ENCODE measurements at places on chromosomes 11 and 22.

GRCh38 chr22:23183061-23183698, 2.9 kb downstream of the BCR start:
- no peak for DNase-seq

GRCh38 chr11:90512846-90513245, 290.0 kb upstream of the CHORDC1 start:
- no peak for DNase-seq

GRCh38 chr11:117654281-117655255, 142.4 kb downstream of the DSCAML1 start:
- no peak for DNase-seq

DNA sequence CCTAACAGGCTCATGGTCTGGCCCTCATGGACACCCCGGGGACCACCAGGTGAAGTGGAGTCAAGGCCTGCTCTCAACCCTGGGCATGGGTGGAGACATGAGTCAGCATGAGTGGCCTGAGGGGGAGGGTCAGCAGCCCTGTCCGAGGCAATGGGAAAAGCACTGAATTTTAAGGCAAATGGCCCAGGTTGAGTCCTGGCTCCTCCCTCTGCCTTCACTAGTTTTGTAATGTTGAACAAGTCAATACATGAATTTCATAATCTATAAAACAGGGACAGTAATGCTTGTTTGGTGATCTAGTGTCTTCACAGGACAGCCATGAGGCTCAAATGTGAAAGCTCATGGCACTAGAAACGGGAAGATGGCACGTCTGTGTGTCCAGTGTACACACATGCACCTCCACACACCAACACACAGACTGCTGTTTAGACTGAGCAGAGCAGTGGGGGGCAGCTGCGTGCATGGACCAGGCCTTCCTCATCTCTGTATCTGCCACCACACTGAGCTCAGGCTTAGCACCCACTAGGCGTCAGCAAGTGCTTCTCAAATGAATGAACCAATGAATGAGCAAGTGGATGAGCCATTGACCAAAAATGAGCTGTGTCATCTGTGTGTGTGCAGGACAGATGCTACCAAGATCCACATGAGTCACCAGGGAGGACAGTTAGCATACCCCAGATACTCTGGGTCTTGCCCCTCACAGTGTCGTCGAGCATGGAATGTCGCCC, 63.4 kb downstream of the NRXN2 start:
- DNase-seq, result no peak

DNA sequence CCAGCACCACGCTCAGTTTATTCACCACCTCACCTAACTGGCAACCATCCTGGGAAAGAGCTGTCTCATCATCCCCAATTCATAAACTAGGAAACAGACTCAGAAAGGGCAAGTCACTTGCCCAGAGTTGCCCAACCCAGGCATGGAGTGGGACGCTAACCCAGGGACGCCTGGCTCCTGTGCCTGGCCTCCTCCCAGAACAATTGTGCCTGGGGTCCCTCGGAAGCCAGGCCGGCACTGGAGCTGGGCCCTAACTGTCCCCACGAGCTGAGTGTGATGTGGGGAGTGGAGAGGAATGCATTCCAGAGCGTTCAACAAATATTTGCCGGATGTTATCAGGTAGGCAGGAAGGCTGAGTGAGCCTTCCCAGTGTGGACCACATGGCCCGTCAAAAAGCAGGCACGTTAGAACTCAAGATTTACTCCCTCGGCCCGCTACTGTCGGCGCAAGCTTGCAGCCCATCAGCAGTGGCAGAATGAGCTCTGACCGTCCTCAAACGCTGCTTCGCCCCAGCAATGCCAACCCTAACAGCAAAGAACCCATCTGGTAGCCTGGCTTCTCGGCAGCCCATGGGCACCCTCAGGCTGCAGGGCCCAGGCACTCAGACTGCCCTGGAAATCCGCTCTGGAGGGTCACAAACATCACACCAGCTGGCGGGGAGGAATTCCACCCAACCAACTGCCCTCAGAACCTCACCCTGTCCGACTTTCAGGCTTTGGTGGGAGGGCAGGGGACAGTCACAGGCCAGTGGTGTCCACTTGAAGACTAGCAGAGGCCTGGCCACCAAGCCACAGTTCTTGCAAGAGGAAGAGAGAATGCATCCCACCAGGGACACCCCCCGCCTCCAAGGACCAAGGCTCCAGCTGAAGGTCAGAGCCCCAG, 35.6 kb downstream of the MYH9 start:
- no peak for DNase-seq

DNA sequence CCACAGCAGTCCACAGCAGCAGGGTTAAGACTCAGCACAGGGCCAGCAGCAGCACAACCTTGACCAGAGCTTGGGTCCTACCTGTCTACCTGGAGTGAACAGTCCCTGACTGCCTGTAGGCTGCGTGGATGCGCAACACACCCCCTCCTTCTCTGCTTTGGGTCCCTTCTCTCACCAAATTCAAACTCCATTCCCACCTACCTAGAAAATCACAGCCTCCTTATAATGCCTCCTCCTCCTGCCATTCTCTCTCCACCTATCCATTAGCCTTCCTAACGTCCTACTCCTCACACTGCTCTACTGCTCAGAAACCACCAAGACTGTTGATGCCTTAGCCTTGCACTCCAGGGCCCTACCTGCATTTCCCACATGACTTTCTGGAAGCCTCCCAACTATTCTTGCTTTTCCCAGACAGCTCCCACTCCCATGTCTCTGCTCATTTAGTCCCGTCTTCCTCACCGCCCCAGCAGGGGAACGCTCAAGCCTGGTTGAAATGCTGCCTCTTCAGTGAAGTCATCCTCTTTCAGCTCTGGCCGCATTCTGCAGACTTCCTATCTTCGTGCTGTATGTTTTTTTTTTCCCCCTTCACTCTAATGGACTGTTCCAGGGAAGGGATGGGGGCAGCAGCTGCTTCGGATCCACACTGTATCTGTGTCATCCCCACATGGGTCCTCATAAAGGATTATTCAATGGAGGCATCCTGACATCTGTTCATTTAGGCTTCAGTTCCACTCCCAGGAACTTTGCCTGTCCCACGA, 3.3 kb downstream of the IL18BP start:
- no peak for DNase-seq

DNA sequence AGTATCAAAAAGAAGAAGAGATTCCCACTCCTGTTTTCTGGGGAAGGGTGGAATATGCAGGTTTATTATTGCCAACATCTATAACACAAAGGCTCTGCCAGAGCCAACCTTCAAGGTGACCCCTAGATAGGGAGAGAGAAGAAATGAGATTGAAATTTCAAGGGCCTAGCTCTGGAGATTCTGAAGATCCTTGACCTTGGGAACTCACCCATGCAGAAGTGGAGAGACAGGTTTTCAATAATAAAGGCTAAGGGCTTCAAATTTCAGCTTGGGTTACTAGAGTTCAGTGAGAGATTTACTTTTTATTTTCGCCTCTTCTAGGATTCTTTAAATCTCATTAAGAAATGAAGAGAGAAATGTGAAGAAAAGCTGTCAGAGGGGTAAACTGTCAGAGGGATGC, 98.4 kb downstream of the CD44 start:
- DNase-seq, result no peak

DNA sequence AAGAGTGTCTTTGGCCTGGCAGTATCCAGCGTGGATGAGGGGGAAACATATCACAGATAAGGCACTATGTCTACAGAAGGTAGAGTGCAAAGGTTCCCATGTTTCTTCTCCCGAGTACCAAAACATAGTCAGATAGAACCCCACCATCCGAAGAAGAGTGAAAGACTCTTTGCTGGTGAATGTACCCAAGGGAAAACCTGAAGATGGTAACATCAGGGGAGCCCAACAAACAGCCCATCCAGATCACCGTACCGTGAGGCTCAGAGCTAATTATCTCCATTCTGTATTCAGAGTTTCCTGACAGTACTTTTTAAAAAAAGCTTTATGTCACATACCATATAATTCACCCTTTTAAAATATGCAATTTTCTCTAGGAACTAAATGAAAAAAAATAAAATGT, 44.4 kb downstream of the RAB30 start:
- DNase-seq, result no peak

- DNase-seq, result no peak
These were observed 17.0 kb upstream of the DNAJB7 start for GRCh38 chr22:40878922-40879321.

GRCh38 chr11:4181782-4182721, 87.5 kb downstream of the RRM1 start:
- peak; percentile 37 for DNase-seq

GRCh38 chr11:38788561-38788960, 2190.5 kb upstream of the RAG2 start:
- no peak for DNase-seq

DNA sequence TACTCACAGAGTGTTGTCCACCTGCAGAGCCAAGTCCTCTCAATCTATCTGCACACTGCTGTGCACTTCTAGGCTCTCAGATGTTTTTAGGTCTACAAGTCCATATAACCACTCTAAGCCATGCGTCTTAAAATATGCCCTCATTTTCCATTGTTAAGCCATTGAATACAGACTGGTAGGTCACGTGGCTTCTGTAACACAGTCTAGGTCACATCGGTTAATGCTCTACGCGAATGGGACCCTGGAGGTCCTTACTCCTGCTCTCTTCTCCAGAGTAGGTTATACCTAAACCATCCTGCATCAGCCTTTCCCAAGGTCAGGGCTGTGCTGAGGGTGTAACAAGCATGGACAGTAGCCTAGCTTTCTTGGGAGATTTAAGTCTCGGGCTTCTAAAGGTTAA, 819 bp downstream of the JAML start:
- no peak for DNase-seq

DNA sequence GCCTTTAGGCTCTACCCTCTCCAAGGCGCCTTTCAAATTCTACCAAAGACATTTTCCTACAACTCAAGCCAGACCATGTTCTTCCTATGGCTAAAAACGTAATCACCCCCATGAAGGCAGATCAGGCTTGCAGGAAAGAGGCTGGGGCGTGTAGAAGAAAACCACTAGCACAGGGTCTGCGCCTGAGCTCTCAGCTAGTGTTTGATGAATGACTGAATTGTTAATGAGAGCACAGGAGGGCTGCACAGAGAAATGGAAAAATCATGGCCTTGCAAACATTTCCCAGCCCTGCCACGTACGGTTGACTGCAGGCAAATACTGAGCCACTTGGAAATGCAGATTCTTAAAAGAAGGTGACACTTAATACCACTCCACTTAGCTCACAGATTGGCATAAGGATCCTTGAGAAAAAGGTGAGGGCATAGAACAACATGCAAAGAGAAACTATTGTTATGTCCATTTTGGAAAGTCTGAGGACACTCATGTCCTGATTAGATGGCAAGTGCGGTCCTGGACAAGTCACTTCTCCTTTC, 148.6 kb downstream of the NXPE2 start:
- no peak for DNase-seq

GRCh38 chr11:19460718-19461405, 220.1 kb upstream of the E2F8 start:
- no peak for DNase-seq

GRCh38 chr22:32355760-32356159, 1.9 kb upstream of the RFPL3 start:
- no peak for DNase-seq

- DNase-seq, result no peak
These were observed 1.7 kb downstream of the EP300 start for GRCh38 chr22:41094041-41094593.

DNA sequence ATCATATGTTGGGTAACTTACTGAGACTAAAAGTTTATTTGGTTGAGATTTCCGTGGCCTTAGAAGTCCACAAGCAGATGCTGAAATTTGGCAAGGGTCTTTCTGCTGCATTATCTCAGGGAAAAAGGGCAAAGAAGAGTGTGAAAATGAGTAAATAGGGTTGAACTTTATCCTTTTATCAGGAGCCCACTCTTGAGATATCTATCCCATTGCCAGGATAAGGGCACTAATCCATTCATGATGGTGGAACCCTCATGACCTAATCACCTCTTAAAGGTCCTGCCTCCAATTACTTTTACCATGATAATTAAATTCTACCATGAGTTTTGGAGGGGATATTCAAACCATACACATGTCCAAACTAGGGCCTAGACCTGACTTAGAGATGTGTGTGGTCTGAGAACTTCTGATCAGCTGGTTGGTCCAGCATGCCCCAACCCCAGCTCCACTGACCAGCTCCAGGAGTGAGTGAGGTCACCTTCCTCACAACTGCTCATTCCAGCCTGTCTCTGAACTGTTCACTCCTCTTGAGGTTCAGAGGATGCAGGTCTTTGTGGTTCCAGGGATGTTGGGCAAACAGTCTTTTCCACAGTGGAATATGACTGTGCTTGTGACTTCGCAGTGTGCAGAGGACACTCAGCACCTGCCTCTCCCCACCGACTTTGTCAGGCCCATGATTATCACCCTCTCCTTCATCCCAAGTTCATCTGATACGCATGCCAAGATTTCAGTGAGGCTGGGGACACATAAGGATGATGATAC, 130.1 kb upstream of the TOP3B start:
- DNase-seq, result no peak

- peak; percentile 62 for DNase-seq
These were observed 18.1 kb downstream of the TBC1D10A start for GRCh38 chr22:30308518-30309230.

DNA sequence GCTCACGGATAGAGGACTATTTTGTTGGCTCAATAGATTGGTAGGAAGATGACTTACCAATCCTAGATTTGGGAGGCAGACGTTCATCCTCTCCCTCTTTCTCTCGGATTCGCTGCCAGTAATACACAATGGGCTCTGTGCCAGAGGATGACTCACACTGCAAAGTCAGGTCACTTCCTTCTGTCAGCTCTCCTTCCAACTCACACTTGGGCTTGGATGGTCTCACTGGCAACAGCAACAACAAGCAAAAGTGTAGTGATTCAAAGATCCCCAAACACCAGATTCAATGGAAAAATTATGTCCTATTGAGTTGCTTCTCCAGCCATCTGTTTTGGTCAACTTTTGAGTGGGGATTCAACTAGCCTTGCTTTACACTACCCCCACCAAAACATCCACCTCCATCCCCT, 21.7 kb upstream of the HSPA8 start:
- DNase-seq, result no peak

- no peak for DNase-seq
These were observed 14.5 kb downstream of the CTNND1 start for GRCh38 chr11:57776031-57776521.

- DNase-seq, result peak; percentile 32
These were observed 38.0 kb upstream of the TBCEL start for GRCh38 chr11:120985718-120986569.

DNA sequence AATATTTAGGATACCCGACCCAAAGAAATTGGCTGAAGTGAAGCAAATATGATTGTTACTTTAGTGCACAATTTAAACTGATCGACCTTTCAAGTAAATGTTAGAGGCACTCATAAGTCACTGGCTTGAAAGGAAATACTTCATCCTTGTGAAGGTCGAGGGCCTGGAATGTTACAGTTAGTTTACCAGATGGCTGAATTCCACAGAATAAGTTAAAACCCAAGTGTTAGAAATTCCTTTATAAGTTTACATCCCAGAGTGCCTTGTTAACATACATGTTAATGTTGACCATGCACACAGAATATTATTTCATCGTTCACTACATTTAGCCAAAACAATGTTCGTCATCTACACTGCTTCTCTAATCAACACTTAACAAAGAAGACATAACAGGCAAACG, 235.5 kb upstream of the ANO3 start:
- DNase-seq, result no peak
